ENCODE measurements at places on chromosomes 4 and X.

- DNase-seq, result no peak
These were observed 17.8 kb upstream of the EDNRA start for GRCh38 chr4:147463065-147463464.

- DNase-seq, result no peak
These were observed 20.6 kb downstream of the SORCS2 start for GRCh38 chr4:7212921-7213320.

DNA sequence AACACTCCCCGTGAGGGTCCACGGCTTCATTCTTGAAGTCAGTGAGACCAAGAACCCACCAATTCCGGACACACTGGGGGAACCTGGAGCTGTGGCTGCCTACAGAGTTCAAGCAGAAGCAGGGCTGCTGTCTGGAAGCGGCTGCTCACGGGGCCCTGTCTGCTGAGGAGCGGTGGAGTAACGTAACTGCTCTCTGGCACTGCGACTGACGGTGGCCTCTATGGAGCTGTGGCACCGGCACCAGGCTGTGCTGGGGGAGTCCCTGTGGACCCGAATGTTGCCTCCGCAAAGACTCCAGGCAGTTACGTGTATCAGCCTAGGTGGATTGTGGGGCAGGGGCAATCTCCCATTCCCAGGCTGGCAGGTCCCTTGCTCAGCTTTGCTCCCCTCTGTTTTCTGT is 703.3 kb upstream of the FRG1 start:
- no peak for DNase-seq

DNA sequence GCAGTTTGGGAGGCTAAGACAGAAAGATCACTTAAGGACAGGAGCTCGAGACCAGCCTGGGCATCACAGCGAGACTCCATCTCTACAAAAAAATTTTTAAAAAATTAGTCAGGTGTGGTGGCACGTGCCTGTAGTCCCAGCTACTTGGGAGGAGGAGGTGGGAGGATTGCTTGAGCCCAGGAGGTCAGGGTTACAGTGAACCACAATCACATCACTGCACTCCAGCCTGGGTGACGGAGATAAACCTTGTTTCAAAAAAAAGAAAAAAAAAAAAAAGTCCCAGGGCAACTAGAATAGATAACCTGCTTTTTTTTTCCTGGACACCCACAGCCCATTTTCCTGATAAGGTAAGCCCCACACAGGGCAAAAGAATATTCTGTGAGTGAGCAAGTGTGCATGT is 96.3 kb downstream of the C4orf51 start:
- DNase-seq, result no peak

DNA sequence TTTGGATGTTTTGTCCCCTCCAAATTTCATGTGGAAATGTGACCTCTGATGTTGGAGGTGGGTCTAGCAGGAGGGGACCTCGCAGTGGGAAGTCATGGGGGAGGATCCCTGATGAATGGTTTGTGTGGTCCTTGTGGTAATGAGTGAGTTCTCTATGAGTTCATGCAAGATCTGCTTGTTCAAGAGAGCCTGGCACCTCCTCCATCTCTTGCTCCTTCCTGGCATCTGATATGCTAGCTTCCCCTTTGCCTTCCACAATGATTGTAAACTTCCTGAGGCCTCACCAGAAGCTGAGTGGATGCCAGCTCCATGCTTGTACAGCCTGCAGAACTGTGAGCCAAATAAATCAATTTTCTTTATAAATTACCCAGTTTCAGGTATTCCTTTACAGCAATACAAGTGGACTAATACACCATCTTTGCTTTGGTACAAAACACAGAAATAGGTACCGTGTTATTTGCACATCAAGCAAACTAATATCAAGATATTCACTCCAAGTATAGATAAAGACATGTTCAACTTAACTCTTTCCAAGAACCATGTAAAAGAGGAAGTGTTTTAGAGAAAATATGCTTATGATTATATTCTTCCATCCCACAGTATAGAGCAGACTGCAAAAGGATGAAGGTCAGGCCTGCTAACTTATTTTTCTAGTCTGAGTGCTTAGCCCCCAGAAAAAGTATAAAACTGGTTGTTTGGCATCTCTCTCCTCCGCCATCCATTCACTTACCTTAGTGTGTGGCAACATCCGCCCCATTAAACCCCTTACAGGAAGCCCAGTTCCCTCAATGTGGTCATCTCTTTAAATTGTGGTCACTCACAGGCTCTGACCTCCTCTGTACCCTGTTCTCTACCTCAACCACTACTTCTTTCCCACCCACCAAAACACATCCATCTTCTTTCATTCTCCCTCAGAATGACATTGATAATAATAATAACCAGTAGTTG is 6.7 kb downstream of the ARAP2 start:
- DNase-seq, result no peak

DNA sequence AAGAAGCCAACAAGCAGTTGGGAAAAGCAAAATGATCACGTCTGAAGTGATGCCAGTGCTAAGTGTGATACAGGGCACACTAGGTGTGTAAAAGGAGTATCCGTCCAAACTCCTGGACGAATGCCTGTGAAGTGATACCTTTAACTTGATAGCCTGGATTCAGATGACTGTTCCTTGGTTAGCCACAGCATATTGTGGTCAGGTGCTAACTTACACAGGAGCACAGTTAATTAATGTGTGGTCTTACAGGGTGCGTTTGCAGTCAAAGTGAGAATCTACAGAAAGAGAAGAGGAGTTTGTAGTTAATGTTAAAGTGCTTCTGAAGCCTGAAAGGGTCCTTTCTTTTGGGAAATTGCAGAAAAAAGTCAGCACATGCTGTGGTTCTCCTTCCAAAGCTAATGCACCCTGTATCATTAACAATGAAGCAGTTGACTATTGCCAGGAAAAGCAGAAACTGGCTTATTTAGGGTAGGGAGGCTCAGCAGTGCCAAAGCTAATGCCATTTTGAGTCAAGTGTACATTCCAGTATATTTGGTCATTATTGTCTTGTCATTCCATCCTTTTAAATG is 61.1 kb downstream of the DCLK2 start:
- DNase-seq, result no peak

GRCh38 chr4:39596971-39597370 is 41.7 kb downstream of the SMIM14 start:
- DNase-seq, result no peak

- no peak for DNase-seq
These were observed 276.0 kb downstream of the C4orf33 start for GRCh38 chr4:129371926-129372325.

- DNase-seq, result no peak
These were observed 10.4 kb downstream of the SLC9B1 start for GRCh38 chr4:103008875-103009729.

DNA sequence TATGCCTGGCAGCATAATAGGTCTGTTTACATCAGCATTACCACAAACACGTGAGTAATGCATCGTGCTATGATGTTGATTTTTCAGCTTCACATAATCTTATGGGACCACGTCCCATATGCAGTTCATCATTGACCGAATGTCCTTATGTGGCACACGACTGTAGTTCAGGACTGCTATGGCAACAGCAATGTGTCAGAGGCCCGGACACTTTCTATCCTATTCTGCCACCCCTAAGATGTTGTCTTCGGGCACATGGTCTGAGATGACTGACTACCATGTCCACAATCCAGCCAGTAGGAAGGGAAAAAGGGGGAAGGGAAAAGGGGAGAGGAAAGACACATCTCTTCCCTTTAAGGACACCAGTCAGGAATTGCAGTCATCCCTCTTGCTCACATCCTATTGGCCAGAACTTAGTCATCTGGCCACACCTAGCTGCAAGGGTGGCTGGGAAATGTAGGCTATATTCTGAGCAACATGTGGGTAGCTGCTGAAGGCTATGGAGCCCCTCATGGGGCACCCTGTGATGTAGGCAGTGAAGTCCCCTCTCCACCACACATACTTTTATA is 196.0 kb upstream of the RBPJ start:
- DNase-seq, result no peak

GRCh38 chr4:109648997-109649575 is 54.2 kb downstream of the CASP6 start:
- no peak for DNase-seq

- DNase-seq, result no peak
These were observed 1.1 kb downstream of the SORBS2 start for GRCh38 chr4:185810746-185811508.

DNA sequence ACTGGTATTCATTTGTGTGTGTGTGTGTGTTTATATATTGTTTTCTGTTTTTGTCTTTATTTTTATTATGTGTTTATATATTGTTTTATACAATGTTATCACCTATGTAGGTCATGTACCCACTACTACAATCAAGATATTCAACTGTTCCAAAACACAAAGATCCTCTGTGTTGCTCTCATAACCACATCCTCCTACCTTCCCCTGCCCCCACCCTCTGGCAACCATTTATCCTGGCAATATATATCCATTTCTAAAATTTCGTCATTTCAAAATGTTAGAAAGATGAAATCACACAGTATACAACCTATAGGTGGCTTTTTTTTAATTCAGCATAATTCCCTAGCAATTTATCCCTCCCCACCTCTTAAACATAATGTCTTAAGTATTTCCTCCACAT is 18.8 kb upstream of the RPL34 start:
- no peak for DNase-seq

DNA sequence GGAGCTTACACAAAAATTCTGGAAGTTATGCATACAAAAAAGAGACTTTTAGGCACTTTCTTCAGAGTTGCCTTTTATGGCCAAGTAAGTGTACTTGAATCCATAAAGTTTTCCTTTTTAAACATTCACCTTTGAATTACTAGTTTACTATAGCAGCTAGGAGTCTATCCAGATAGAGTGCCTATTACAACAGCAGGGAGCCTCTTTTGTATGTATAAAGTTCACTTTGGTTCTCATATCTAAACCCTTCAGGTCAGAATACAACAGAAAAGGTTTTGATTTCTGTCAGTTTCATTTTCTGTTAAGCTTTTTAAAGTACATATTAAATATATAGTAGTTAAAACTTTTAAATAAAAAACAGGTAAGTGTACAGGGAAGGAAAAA is 51.4 kb upstream of the IL13RA1 start:
- DNase-seq, result no peak

DNA sequence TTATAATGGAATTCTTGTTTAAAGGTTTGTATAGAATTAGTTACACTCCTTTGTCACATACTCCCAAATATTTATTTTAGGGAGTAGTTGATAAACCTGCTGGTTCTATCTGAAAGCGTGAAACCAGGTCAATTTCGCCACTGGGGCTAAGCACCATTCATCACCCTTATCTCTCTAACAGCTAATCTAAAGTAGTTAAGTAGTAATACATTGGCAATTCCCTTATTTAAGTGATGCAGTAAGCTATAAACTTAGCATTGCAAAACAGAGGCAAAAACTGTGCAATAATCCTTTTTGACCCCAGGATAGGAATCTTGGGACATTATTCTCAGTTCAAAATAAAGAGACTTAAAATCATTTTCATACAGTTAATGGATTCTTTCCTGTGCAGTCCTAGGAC is 33.7 kb upstream of the PTPN13 start:
- no peak for DNase-seq

- DNase-seq, result no peak
These were observed 1.3 kb downstream of the NAF1 start for GRCh38 chr4:163165217-163166017.

DNA sequence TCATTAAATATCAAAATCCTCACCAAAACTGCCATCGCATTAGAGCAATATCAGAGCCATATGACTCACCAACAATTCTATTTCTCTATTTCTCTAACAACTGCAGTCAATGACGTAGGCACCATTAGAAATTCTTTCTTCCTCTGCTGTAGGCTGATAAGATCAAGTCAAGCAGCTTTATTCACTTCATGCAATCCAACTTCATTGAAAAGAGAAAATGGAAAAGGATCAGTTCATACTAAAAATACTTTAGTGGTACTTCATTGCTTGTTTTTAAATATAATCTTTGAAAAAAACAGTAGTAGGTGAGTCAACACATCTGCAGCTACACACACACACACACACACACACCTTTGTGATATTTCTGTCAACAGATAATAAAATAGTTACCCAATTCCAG is 345.3 kb upstream of the TENM3 start:
- DNase-seq, result no peak

DNA sequence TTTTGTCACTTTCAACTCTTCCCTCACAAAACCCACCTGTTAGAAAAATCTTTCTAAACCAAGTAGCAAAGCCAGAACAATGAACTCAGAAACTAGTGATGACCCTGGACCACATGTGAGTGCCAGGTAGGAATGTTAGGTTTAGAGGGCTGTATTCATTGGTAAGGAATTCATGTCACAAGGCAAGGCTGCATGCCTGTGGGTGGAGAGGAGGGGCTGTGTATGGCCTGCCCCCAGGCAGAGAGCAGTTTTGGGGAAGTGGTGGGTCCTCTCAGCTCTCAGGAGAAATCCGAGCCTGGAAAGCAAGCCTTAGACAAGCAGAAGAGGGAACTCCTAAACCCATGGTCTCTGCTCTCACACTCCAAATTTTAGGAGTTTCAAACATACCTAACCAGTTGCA is 2.4 kb downstream of the RNF175 start:
- no peak for DNase-seq

DNA sequence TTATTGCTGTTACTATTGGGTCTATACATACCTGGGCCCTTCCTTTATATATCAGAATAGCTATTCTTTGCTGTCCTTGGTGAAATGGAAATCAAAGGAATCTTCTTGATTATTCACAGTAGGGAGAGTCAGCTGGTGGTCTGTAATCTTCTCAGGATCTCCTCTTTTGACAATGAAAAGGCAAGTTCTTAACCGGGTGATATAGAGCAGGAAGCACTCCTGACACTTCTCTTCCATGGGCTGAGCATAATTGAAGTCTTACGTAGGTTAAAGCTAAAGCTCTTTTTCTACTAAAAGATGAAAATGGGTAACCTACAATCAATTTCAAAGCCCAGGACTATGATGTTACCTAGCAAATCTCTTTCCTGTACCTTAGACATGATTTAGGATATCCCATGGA is 274.9 kb upstream of the LCORL start:
- DNase-seq, result no peak

- DNase-seq, result no peak
These were observed 24.9 kb downstream of the CLDN34 start for GRCh38 chrX:9992061-9992460.

DNA sequence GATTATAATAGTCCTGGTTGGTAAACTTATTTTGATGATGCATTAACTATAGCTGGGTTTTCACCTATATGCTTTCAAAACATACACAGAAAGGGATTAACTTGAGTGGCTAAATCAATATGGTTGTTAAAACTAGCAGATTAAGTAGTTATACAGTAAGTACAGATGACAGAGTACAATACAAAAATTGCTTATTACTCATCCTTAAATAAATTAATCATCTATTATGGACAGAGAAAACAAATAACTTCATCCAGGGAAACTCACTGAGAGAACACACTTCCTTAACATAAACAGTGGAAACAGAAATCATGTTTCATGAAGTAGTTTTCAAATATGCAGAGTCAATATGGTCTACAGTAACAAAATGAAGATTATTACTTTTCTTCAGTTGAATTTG is 133.4 kb downstream of the AREG start:
- DNase-seq, result no peak
